Cerebellar nuclear complex (tissue), 1 donor: ENCODE measurements at places on chromosomes 6 and 20.

DNA sequence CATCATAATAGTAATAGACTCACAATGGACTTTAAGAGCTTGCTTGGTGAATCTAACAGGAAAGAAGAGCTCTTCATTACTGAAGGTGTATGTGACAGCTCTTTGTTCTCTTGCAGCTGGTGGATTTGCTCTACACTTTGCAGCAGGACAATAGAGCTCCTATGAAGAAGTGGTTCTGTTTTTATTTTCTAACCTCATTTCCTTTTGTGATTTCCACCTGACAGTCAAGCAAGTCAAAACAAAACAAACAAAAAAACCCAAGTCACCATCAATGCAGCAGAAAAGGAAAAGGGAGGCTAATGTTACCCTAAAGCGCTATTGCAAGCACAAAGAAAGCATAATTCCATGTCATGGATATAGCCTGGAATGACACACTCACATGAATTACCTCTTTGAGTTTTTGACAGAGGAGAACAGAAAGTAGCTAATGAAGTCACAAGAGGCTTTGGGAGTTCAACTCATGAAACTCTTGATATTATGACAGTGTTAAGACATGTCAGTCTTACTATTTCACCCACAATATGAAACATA is 1188.1 kb downstream of the EPHA7 start:
- no peak for DNase-seq

DNA sequence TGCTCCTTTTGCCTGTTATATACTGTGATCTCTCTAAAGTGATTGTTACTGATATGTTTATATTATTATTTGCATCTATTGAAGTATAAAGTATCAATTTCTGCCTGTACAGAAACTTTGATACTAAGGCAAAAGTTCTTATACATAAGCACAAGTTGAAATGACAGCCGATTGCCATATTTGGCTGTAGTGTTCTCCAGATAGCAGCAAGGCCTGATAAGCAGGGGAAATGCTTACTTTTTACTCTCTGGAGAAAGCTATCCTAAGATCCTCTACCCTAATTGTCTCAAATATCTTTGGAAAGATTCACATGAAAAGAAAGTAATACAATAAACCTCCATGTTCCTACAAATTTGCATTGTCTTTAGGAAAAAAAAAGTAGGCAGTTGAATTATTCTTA is 31.4 kb downstream of the SENP6 start:
- no peak for DNase-seq

DNA sequence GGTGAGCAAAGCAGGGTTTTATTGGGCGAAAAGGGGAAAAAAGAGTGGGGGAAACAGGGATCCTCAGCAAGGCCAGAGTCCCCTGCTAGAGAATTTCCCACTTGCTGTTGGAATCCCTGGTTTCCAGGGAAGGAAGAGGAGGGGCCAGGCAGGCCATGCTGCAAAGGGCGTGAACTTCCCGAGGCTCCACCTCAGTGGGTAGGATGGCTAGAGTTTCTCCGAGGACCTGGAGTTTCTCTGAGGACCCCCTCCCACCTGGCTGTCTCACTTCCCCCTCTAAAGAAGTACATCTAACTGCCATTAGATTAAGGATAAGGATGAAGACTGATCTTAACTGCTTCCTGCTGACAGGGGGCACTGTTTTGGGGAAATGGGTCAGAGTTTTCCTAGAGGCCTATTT is 1239.3 kb upstream of the GJE1 start:
- DNase-seq, result no peak

DNA sequence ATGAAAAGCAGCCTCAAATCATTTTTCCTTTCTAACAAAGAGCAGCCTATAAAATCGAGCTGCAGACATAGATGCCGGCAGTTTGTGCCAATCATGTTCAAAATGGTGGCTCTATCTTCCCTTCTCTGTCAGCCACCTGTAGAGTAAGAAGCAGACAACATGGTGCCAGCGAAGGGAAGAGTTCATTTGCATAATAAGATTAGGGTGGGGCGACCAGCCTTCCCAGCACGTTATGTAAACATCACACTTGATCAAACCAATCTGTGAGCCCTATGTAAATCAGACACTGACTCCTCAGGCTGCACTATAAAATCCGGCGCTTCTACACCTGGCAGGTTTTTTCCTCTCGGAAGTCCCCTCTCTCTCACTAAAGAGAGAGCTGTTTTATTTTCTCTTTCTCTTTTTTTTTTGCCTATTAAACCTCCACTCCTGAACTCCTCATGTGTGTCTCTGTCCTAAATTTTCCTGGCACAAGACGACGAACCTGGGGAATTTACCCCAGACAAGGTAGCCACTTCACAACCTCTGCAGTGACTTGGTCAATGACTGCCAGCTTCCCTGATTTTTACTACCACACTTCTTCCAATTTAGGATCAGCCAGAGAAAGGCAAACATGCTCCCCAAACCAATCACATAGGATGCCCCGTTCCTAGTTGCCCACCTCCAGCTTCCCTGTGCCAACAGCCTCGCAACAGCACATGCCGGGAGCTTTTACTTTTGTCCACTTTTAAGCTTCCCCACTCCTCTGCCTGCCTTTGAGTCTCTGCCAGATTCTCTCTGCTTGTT is 12.9 kb downstream of the TPMT start:
- DNase-seq, result no peak

DNA sequence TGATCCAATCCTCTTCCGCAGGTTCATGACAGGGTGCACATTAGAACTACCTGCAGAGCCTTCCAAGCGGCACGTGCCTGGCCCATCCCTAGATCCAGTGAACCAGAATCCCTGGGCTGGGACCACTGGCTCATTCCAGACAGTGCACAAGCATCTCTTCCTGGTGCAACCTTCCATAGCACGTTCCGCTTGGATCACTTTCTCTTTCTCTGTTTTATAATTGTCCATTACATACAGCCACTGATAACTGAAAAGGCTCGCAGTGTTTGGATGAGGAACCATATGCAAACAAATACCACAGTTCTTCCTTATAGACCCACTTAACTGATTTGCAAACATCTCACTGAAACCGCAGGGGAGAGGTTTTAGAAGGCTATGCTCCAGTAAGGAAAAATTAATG is 59.6 kb upstream of the DDR1 start:
- no peak for DNase-seq

DNA sequence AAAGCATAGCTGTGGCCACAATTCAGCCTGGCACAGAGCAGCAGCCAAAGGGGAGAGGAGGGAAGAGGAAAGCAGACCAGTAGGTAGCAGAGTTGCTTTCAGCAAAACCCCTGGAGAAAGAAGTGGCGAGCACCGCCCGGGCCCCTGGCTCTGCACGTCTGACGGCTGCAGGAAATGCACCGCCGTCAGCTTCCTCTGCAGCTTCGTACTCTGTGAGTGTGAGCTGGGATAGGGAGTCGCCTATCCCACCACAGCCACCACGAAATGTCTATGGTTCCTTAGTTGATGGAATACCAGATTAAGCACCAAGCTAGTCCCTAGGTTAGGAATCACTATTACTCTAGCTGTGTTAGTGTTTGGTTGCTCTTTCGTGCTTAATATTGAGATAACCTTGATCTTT is 79.9 kb upstream of the NAA20 start:
- DNase-seq, result no peak

- no peak for DNase-seq
These were observed 42.6 kb upstream of the ZNFX1 start for GRCh38 chr20:49320460-49320859.

DNA sequence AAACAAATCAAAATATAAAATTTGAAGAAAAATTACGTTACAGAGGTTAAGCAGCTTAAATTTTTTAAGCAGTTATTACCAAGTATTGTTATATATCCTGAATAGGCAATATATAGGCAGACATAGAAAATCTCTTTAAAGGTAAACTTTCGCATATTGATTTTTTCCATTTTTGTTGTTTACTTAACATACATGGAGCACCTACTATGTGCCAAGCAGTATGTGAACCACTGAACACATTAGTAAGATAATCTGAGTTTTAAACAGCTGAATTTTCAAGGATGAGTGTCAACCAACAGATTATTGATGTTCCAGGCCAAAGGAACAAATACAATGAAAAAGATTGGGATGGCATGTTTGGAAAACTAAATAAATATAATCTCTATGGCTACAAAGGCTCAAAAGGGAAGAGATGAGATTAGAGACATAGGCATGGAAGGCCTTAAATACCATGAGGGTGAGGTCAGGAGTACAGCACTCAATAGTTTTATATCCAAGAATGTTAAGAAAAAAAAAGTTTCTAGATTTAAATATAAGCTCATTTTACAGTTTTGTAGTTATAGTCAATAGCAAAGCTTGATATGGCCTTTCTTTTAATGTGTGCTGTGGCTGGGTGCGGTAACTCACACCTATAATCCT is 277.5 kb downstream of the PTPRK start:
- DNase-seq, result no peak

DNA sequence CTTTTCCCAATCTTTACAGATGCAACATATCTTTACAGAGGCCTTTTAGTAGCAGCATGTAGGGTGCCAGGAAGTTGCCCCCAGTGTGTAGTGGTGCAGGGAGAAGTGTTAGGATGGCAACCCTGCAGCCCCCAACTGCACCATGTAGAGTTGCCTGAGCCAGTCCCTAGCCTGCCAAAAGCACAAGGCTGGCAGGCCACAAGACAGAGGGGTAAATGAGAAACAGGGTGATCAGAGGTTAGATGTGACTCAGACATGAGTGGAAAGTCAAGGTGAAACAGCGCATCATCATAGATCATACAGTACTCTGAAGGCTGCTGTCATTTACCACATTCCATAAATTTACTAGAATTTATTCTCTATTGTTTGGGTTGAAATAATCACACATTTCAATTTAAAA is 467.5 kb downstream of the PRKN start:
- DNase-seq, result no peak

DNA sequence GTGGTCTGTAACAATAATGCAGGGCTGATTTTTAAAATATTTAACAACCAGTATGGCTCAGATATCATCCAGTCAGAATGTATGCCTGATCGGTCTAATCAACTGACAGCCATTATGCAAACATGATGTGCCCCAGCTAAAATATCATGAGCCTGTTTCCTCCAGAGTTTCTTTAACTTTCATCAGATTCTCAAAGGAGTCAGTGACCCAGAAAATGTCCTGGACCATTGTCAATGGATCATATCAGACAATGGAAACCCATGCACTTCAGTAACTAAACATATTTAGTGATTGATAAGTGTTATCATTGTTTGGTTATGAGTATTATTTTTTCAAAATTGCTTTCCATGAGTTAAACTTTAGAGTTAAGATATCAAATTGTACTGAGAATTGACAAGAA is 173.5 kb downstream of the LMBRD1 start:
- DNase-seq, result no peak

- no peak for DNase-seq
These were observed 250.4 kb downstream of the C6orf118 start for GRCh38 chr6:165059032-165059431.

DNA sequence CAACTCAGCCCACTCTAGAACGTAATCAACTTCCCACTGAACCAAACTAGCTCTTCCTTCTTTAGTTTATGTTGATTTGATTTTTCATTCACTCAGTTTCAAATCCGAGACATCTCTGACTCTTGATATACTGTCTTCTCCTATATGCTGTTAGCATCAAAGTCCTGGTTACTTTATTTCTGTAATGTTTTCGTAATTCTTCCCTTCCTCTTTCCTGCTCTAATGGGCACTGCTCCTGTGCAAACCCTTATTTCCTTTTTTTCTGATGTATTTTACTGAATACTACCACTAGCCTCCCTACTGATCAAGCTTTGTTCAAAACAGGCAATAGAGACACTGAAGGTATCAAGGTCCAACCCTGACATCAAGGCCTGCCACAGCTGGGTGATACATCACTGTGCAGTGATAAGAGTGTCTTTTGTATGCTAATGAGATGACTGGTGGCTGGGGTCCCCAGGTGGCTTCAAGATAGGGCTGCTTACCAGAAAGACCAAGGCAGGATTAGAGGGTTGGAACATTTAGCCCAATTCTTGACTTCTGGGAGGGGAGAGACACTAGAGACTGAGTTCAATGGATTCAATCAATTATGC is 95.2 kb downstream of the KIF13A start:
- DNase-seq, result no peak

DNA sequence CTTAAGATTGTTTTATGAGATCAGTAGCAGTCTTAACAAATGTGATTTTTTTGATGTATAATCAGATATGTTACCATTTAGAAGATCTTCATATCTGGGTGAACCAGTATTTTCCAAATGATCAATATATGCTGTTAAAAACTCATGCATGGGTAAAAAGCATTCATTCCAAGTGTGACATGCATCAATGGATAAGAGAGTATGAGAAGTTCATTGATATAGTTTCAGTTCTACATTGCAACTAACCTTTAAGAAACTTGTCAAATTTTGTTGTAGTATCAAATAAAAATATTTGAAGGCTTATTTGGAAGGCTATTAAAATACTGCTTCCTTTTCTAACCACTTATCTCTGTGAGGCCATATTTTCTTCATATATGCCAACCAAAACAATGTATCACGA is 117.7 kb downstream of the FIG4 start:
- DNase-seq, result no peak

DNA sequence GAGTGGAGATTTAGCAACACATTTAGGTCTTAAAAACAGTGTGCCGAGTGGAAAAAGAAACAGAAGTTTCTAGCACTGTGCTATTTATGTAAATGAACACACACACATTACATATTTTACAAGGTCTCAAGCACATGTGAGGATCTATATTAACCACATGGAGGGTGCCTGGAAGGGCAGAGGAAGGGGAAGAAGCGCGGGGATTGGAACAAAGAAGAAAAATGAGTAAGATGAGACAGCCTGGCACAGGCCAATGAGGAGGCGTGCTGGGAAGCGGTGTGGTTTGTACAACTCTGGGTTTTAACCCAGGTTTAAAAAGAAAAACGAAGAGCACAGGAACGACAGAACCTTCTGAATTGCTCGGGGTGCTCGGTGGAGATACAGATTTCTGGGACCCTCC is 5.7 kb downstream of the KCNG1 start:
- no peak for DNase-seq

DNA sequence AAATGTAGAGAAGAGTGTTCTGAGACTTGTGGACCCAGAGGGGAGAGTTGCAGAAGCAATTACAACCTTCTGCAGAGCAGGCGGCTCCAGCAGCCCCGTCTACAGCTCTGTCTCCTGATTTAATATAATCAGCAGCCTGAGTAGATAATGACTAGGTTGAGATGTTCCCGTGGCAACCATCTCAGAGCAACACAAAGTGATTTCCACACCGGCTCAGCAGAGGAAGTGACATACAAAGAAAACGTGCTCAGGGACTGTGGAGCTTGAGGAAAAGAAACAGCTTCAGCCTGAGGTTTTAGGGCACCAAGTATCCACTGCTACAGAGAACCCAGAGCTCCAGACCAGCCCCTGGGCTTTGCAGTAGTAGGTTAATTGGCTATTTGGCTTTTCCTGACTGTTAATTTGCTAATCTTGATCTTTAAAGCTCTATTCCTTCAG is 136.4 kb downstream of the MTFR2 start:
- DNase-seq, result no peak

DNA sequence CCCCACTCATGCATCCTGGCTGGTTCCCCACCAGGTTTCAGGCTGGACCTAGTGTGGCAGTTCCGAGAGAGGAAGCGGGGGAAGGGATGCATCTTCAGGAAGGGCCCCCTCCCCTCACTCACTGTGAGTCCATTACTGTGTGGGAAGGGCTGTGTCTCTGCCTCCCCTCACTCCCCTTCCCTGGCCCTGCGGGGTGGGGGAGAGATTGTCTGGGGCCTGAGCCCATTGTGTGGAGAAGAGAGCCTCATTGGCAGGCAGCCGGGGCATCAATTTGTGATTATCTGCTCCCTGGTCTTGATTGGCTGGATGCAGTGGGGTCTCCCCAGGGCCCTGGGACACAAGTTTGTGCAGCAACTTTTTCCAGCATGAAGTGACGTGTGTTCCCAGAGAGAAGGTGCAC is 4.1 kb upstream of the MYT1 start:
- DNase-seq, result no peak

GRCh38 chr6:84390334-84390733 is 162.9 kb upstream of the CEP162 start:
- DNase-seq, result no peak
